ENCODE measurements at places on chromosomes 7 and 10. TPM values are rescaled to one million over a fixed set of nuclear protein-coding genes. Genes with fewer than 3 reads are reported as not detected.

DNA sequence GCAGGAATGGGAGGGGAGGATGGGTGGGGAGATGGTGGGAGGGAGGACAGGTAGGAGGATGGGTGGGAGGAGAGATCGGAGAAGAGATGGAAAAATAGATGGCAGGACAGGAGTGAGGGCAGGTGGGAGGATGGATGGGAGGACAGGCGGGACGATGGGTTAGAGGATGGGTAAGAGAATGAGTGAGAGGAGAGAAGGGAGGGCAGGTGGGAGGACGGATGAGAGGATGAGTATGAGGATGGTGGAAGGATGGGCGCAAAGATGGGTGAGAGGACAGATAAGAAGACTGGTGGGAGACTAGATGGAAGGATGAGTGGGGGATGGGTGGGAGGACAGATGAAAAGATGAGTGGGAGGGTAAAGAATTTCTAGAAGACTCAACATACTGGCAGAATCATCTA is 438.6 kb downstream of the PLXNA4 start:
- no peak for DNase-seq

DNA sequence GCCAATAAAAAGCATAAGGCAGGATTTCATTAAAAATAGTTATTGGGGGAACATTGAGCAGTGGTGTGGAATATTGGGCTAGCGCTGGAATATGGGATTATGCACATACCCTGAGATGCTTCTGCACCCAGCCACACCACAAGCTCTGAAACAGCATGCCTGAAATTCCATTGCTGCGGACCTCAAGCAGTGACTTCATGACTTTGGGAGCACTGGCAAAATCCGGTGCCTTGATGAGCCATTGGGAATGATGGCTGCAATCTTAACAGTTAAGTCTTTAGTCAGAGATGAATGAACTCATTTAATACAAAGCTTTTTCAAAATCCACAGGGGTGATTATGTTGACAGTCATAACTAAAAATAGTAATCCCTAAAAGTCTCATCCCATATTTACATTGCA is 274.7 kb upstream of the MTPN start:
- DNase-seq, result no peak

DNA sequence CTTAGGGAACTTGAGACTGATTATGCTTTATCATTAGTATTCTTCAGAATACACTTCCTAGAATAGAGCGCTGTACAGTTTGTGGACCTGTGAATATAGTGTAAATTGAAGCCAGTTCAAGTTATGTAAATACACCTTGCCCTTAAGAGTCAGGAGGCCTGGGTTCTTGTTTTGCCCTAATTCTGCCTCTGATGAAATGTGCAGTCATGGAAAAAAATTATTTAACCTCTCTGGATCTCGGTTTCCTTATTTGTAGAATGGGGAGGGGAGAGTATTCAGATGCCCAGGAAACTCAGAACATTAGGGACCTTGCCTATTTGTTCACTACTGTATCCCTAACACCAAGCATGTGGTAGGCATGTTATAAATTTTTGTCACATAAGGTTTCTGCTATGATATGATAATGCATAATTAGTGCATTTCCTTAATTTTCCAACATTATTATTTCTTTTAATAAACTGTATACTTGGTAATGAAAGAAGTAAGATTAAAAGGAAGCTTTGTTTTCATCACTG is 1.3 kb downstream of the EXOC6 start:
- no peak for DNase-seq

- peak; percentile 31 for DNase-seq
Observed at GRCh38 chr10:28668363-28669226, 8.7 kb upstream of the BAMBI start.

DNA sequence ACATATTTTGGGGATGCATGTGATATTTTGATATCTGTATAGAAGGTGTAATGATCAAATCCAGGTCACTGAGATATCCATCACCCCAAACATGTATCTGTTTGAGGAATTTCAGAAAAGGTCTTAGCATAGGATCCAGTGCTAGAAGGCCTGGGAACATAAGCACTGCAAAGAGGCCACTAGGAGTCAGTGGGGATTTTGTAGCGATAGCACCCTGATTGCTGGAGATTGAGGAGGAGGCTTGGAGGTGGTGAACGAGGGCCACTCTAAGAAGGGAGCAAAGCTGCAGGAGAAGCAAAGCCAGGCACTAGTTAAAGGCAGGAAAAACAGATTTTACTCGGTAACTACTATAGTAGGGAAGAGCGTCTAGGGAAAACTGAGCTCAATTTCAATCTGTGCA is 324.0 kb downstream of the LHFPL3 start:
- DNase-seq, result no peak

PRR15 gene
- 2.4 TPM for total RNA-seq

SRRM3 gene
- 1.3 TPM for total RNA-seq

UPK3B gene
- total RNA-seq, result 0.18 TPM
